AG09309 (cell line): ENCODE measurements at places on chromosomes 16 and 17.

GRCh38 chr16:4723071-4723767 is 10.9 kb downstream of the ANKS3 start:
- no peak for DNase-seq

GRCh38 chr16:5444189-5444588 is 346.6 kb upstream of the EEF2KMT start:
- DNase-seq, result no peak

GRCh38 chr16:12903407-12904328 is 2.3 kb downstream of the SHISA9 start:
- DNase-seq, result no peak

- no peak for DNase-seq
Observed at GRCh38 chr16:17384471-17384870, 86.3 kb downstream of the XYLT1 start.

DNA sequence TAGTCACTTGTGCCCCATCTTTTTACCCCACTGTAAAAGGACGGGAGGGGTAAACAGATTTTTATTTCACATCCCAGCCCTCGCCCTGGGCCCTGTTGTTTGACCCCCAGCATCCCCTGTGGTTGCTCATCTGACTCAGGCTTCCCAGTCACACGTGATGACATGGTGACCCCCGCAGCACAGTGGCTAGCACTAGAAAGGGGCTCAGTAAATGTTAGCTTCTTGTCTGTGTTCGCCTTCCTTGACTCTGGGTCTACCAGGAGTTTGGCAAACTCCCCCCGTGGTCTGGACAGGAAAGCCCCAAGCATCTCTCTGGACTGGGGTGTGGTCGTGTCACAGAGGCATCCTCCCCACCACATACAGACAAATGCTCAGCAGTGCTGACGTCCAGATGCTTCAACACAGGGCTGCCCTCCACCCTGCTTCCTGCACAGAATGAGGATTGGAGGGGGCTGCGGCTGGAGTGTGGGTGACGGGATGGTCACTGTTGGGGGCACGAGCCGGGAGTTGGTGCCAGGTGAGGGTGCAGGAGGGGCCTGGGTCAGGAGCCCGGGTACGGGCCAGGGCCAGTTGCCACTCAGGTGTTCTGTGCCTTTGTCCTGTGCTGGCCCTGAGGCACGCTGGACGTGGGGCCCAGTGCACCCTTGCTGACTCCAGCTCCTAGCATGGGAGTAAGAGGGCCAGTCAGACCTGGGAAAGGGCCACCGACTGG is 69.1 kb downstream of the METRNL start:
- DNase-seq, result no peak

GRCh38 chr17:76532072-76532651 is 5.3 kb downstream of the CYGB start:
- no peak for DNase-seq

DNA sequence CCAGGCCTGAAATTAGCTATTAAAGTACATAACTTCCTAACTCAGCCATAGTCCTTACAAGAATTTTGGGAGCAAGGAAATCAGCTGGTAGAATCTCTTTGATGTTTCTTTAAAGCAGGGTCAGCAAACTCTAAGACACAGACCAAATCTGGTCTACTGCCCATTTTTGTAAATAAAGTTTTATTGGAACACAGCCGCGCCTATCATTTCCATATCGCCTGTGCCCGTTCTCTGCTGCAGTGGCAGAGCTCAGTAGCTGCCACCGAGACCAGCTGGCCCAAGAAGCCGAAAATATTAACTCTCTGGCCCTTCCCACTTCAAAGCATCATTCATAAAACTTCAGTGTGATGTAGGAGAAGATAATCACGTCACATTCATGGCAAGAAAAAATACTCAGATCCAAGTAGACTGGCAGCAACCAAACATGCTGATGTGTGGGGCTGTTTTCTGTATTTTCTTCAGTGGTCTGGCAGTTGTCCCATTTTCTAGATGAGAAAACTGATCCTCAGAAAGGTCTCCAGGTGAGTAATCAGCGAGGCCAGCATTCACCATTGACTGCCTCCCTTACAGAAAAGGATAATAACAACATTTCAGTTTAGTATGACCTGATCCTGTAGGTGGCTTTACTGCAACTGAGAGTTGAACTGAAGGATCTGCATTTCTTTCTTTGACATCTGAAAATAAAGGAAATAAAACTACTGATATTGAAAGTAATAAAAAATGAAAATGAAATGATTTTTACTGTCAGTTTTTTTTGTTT is 18.0 kb upstream of the HSBP1 start:
- no peak for DNase-seq

GRCh38 chr16:69033151-69033949 is 72.1 kb upstream of the HAS3 start:
- DNase-seq, result no peak

GRCh38 chr17:19724501-19725420 is 8.4 kb upstream of the SLC47A2 start:
- no peak for DNase-seq

- peak; percentile 87 for DNase-seq
Observed at GRCh38 chr17:81417049-81417878, 22.0 kb downstream of the BAHCC1 start.
